ENCODE measurements at places on chromosomes 12 and 14.

GRCh38 chr12:119841433-119842210 lies 35.5 kb downstream of the CIT start:
- no peak for DNase-seq

DNA sequence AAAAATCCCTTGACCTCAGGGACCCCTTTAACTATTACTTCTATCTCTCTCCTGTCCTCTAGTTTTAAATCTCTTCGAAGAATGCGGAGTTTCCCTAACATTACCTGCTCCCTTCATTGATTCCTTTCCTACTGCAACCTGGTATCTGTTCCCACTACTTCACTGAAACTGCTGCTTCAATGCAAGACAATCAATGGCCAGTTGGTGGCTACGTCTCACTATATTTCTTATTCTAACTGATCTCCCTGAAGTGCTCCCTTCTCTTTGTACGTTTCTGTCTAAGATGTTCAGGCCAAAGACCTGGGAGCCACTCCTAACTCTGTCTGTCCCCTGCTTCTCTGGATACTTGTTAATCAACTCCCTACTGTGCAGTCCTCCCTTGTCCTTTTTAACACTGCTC lies 10.3 kb upstream of the KCNA1 start:
- DNase-seq, result peak; percentile 12

- DNase-seq, result no peak
These were observed 987.7 kb downstream of the GALC start for GRCh38 chr14:87005280-87005679.

DNA sequence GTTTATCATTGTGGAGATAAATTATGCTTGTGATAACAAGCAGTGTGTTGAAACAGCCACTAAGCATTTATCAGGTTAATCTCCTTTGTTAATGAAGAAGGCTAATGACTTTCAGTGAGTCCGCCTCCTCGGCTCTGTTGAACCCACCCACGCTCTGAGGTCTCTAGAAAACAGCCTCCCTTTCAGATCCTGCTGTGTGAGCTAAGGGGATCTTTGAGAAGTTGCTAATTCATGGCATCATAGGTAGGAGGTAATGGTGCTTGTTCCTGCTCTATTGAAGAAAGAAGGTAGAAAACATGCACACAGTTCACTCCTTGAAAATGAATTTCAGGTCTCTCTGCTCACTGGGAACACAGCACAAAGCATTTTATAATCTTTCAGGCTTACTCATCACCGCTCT lies 483.9 kb downstream of the AACS start:
- no peak for DNase-seq

- no peak for DNase-seq
These were observed 85.6 kb downstream of the CCDC92 start for GRCh38 chr12:123886931-123887582.

DNA sequence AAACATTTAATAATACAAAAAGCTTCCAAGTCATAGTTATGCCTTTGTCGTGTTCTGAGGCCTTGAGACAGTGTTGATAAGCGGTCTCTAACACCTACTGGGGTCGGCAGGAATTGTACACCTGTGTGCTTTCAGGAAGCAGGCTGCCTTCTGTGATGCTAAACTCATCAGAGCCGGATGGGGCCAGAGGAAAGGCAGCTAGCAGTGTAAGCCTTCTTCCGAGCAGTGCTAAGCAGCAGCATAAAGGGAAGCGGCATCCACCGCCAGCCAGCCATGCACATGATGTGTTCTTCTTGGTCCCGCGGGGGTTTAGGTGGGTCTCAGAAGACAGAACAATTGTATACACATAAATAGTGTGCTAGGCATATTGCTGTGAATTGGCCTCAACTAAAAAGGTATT lies 159.3 kb downstream of the SLC15A4 start:
- no peak for DNase-seq

GRCh38 chr12:19547271-19547671 lies 108.0 kb downstream of the AEBP2 start:
- no peak for DNase-seq

GRCh38 chr14:94143711-94144110 lies 14.3 kb upstream of the IFI27L2 start:
- no peak for DNase-seq

- no peak for DNase-seq
These were observed 1037.8 kb downstream of the BCL11B start for GRCh38 chr14:98234208-98234607.

GRCh38 chr12:34339922-34340321 lies 317.6 kb downstream of the ALG10 start:
- no peak for DNase-seq

- DNase-seq, result no peak
These were observed 110.5 kb downstream of the PIWIL1 start for GRCh38 chr12:130448044-130448821.

All from NCI-H1417 treated with DMSO at 0.1 percent for 48 hours (cell line).